Suppressor macrophage treated with lipopolysaccharide for 4 hours (primary cell): ENCODE measurements at places on chromosomes 13 and 19.

DNA sequence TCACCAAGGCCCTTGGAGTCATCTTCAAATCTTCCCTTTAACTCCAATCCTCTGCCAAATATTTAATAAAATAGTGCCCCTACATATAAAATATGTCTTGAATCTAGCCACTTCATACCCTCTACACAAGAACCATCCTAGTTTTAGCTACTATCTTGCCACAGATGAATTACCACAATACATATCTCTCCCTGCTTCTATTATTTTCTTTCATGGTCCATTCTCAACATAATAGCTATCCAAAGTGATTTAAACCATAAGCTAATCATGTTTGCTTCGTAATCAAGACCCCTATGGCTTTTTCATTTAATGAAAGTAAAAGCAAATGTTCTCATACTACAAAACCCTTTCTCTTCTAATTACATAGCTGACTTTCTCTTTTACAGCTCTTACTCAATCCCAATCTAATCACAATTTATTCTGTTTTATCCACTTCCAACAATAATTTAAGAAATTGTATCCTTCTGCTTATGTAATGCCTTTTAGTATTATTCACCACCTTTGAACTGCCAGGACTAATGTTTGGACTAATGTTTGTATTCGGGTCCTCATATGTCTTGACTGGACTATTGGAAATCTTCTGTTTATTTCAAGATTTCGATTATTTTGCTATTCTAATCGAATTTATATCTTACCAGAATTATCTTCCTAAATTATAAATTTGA lies 412.0 kb downstream of the SLITRK1 start:
- no peak for DNase-seq

DNA sequence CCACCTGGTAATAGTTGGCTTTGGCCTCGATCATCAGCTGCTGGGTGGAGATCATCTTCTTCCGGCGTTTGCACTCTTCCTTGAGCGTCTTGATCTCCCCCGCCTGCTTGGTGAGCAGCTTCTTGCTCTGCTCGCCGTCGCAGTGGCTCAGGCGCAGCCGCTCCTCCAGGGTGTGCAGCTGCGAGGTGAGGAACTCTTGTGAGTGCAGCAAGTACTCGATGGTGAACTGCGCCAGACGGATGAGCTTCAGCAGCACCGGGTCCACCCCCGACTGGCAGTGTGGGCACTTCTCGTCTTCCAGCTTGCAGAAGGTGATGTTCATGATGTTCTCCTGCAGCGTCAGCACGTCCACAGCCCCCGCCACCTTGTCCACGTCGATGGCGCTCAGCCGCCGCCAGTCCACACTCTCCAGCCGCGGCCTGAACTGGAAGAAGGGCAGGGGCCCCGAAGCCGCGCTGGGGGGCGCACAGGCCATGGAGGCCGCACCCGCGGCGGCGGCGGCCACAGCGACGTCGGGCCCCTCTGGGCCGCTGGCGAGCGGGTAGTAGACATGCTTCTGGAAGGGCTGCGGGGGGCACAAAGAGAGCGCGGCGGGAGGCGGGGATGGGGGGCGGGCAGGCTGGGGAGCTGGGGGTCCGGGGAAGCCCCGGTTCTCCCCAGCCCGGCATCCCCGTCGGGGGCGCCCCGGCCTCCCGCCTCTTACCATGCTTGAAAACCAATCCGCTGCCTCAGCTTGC lies 3.0 kb downstream of the DZIP1 start:
- DNase-seq: no peak

DNA sequence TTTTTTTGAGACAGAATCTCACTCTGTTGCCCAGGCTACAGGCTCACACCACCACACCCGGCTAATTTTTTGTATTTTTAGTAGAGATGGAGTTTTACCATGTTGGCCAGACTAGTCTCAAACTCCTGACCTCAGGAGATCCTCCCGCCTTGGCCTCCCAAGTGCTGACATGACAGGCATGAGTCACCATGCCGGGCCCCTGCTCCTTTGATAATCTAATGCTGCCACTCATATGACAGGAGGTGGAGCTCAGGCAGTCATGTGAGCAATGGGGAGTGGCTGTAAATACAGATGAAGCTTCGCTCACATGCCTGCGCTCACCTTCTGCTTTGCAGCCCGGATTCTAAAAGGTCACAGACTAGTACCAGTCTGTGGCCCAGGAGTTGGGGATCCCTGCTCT lies 25.1 kb downstream of the ARHGEF18 start:
- no peak for DNase-seq

GRCh38 chr19:17020823-17021222 lies 5.8 kb downstream of the CPAMD8 start:
- no peak for DNase-seq

DNA sequence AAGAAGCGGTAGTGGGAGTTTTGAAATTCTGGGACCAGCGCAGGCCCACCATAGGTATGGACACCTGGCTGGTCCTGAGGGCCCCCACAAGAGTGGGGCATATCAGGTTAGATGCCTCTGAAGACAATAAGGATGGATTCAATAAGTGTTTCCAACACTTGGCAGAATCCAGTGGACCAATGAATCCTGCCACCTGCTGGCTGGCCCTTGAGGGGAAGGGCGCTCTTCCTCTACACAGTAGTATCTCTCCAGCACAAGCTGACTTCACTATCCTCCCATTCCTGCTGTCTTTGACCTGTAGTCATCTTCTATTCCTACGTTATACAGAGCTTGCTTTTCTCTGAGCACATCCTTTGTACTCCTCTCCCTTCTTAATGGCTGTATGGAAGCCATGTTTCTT lies 199.7 kb upstream of the TSHZ3 start:
- peak; percentile 5 for DNase-seq

DNA sequence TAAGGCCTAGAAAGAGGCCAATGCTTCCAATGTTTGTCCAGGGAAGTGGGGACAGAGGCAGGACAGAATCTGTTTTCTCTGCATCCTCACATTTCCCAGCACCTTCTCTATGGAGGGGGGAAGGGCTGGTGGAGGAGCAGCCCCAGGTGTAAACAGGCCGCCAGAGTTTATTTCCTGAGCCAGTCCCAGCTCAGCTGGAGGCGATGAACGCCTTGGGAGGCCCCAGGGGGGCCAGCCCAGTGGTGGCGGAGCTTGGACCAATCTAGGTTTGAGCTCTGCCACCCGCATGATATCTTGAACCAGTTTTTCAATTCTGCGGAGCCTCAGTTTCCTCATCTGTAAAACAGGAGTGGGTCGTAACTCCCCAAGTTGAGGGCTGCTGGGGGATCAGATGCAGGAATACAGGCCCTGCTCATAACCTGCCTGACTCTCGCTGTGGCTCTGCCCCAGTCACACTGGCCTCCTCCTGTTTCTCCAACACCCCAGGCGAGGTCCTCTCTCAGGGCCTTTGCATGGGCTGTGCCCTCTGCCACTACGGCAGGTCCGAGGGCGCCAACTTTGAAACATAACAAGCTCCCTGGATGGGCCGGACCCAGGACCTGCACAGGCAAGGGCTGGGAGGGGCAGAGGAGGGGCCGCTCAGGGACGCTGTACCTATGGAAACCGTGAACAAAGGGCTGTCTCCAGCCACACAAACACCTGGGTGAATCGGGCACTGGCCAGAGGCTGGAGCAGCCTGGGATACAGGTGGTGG lies 1.1 kb downstream of the TNFAIP8L1 start:
- no peak for DNase-seq

DNA sequence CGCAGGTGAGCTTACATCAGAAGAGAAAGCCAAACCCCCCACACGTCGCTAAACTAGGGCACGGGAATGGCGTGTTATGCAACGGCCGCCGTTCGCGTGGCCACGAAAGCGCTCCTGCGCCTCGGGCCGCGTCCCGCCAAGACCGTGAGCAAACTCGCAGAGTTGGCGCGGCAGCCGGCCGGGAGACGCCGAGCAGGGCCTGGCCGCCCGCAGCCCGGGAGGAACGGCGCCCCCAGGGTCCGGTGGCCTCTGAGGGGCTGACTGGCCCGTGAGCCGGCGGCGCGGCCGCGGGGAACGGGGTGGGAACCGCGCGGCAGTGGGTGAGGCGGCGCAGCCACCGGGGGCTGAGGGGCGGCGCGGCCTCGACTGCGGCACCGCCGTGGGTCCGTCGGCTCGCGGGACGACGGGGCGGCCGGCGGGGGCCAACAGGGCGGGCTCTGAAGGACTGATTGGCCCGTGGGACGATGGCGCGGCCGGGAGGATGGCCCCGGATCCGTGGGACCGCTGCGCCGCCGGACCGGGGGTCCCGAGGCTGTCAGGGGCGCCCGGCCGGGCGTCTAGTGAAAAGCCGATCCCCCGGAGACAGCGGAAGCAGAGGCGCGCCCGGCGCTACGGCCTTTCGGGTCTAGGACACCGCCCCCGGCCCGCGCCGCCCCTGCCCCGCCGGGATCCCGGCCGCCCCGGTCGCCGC lies 903 bp downstream of the LATS2 start:
- DNase-seq: peak; percentile 48

DNA sequence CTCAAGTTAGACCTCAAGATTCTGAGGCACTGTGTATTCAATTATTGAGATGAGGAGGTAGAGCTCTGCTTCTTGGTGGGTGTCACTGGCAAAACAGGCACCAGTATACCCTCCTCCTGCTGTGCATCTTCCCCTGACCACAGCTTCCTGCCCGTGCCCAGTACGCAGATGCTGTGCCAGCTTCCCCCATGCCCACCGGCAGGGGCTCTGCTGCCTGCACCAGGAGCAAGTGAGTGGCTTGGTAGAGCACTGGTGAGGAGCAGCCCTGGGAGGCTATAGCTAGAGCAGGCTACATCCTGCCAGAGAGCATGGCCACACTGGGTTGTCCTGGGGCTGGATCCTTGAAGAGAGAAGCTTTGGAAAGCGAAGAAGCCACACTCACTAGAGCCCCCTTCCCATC lies 21.0 kb upstream of the RNF17 start:
- no peak for DNase-seq

DNA sequence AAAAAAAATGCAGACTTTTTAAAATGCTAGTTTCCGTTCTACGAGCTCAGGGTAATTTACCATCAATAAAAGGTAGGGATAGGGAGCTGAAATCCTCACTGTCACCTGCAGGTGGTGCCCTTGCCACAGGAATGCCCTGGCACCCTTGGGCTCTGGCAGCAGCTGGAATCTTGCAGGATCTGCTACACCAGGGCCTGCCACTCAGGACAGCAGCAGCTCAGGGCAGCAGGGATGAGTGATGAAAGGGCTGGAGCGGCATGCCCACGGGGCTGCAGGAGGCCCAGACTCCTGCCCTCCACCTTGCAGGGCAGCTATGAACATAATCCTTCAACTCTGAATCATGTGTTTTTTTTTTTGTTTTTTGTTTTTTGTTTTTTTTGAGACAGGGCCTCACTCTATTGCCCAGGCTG lies 54.0 kb downstream of the GNG7 start:
- DNase-seq: peak; percentile 84

- DNase-seq: no peak
Observed at GRCh38 chr19:50565984-50566903, 2.0 kb downstream of the LRRC4B start.

DNA sequence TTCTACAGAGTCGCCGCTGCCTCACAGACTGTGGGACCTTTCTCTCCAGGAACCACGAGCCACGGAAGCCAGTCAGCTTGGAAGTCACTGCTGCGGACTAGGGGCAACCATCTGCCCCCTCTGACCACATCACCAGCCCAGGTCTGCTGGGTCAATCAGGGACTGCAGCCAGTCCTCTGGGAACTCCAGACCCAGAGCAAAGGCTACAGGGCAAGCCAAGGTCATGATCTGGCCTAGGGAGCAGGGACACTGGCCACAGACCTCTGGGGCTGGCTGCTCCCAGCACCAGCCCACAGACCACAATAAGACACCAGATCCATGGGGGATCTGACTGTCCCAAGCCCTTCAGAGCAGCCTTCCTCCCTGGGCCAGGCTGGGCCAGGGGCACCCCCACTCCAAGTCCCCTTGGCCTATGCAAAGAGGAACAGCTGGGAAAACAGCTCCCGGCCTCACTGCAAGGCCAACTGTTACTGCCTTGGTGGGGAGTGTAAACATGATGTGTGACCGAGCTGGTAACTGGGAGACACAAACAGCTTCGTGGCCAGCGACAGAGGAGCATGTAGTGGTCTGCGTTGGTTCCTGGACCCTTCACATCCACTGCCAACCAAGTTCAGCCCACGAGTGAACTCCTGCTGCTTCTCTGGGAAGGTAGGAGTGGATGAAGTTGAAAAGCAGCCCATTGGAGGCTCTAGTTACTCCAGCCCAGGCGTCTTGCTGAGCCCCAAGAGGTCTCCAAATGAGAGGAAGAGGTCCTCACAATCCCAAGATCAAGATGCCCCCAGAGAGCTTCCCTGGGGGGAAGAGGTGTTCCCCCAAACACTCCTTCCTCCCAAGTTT lies 1.5 kb downstream of the AKT2 start:
- no peak for DNase-seq

- DNase-seq: no peak
Observed at GRCh38 chr19:58356766-58357480, 3.6 kb upstream of the A1BG start.

DNA sequence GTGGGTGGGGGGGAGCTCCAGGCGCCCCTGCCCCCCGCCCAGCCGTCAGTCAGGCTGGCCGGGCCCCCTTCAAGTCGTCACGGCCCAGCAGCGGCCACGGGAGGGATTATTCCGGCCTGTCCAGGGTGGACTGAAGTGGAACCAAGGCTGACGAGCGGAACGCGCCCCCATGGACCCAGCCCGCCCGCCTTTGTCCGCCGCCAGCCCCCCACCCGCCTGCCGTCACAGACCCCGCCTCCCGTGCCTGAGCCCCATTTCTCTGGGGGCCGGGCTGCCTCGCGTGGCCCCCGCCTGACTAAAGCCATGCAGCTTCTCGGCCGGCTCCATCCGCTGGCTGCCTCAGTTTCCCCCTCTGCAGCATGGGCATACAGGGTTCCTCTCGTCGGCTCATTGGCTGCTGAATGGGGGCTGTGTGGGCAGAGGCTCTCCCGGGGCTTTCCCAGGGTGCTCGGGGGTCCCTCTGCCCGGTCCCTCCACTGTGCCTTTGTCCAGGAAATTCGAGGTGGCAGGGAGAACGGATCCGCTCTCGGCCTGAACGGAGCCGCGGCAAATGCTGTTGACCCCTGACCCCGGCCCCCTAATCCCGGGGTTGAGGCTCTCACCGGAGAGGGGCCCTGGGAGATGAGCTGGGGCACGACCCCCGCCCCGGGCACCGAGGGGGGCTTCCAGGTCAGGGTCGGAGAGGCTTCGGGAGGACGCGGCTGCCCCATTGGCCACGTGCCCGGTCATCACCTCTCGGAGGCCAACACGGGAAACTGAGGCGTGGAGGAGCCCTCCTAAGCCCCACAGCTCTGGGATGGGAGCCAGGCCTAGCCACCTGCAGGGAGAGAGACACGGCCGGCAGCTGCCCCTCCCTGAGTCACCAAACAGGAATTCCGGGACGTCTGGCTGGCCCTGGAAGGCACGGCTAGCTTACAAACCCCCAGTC lies 27.4 kb downstream of the EFNA2 start:
- DNase-seq: no peak

GRCh38 chr19:46426035-46426505 lies 2.7 kb downstream of the PNMA8C start:
- DNase-seq: no peak

GRCh38 chr19:55160986-55161365 lies 3.4 kb upstream of the TNNI3 start:
- no peak for DNase-seq

GRCh38 chr13:97298816-97299215 lies 76.7 kb downstream of the MBNL2 start:
- DNase-seq: no peak
